Endodermal cell (in vitro differentiated cells): ENCODE measurements at places on chromosomes 1 and 21. TPM values are rescaled to one million over a fixed set of nuclear protein-coding genes. Genes with fewer than 3 reads are reported as not detected.

OR2T34 gene
- not detected in 2 replicates for total RNA-seq

SMYD3 gene
- 21.7 and 32.3 TPM in 2 replicates for total RNA-seq

CDC73 gene
- total RNA-seq = 52.6 and 53.0 TPM in 2 replicates

SPRR1B gene
- 1.1 TPM in 1 of 3 replicates, not detected in the others for total RNA-seq

OMA1 gene
- 8.9 to 23.4 TPM (median 18.4 TPM) in 3 replicates for total RNA-seq

DNA sequence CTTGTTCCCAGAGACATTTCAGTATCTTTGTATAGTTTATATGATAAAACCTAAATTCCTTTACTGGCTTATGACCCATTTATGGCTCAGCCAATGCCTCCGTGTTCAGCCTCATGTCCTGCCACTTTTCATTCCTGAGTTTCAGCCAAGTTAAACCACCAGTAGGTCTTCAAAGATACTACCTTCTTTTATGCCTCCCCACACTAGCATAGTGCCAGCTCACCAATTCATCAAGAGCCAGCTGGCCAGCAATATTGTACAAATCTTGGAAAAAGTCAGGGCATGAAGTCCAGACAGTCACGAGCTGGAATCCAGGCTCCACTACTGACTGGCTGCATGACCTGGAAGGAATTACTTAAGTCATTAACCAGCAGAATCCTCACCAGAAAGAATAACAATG is 446.0 kb downstream of the GPATCH2 start:
- no peaks in the 10 kb centered on the region for H3K4me1 ChIP-seq
- no peak overlapping the region for H3K27ac ChIP-seq
- no peaks in the 10 kb centered on the region for H3K27me3 ChIP-seq
- DNase-seq = no peak

- H3K27ac ChIP-seq = no peak overlapping the region
- DNase-seq = peak; percentile 50
- H3K36me3 ChIP-seq = peaks cover 25% of the 10 kb centered on the region
- H3K4me1 ChIP-seq = no peaks in the 10 kb centered on the region
- peaks cover 73% of the 10 kb centered on the region for H3K27me3 ChIP-seq
These were observed 26.4 kb upstream of the PPP1R15B start for GRCh38 chr1:204437796-204438570.

DNA sequence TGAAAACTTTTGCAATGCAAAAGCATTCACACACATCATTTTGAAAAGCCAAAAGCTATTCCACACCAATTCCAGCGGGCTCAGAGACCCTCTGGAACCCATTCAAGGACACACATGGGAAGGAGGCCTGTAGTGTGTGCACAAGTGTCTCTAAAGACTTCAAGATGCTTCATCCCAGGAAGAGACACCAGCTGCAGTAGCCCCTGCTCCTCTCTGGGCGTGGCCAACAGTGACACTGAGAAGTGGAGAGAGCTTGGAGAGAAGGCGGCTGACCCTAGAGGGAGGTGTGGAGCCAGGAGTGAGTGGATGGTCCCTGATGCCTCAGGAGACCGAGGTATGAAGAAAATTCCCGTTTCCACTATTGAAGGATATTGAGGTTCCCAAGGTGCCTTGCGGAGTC is 14.9 kb upstream of the TNNI1 start:
- H3K4me3 ChIP-seq = no peak overlapping the region
- no peaks in the 10 kb centered on the region for H3K36me3 ChIP-seq
- no peaks in the 10 kb centered on the region for H3K27me3 ChIP-seq
- peak; percentile 88 for DNase-seq

DNA sequence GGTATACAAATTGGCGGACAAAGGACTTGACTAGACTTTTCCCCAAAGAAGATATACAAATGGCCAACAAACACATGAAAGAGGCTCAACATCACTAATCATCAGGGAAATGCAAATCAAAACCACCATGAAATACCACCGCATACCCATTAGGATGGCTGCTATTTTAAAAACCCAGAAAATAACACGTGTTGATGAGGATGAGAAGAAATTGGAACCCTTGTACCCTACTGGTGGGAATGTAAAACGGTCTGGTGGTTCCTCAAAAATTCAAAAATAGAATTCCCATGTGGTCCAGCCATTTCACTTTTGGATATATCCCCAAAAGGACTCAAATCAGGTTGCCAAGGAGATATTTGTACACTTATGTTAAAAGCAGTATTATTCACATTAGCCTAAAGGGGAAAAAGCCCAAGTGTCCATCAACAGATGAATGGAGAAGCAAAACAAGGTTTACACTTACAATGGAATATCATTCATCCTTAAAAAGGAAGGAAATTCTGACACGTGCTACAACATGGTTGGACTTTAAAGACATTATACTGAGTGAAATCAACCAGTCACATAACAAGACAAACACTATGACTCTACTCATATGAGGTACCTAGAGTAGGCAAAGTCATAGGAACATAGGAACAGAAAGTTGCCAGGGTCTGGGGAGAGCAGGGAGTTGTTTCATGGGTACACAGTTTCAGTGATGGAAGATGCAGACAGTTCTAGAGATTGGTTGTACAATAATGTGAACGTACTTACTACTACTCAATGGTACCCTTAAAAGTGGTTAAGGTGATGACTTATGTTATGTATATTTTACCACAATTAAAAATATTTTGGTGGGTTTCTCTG is 17.0 kb downstream of the CD34 start:
- H3K36me3 ChIP-seq = no peaks in the 10 kb centered on the region
- peaks cover 18% of the 10 kb centered on the region for H3K27me3 ChIP-seq
- no peak overlapping the region for H3K4me3 ChIP-seq
- H3K27ac ChIP-seq = no peak overlapping the region

DNA sequence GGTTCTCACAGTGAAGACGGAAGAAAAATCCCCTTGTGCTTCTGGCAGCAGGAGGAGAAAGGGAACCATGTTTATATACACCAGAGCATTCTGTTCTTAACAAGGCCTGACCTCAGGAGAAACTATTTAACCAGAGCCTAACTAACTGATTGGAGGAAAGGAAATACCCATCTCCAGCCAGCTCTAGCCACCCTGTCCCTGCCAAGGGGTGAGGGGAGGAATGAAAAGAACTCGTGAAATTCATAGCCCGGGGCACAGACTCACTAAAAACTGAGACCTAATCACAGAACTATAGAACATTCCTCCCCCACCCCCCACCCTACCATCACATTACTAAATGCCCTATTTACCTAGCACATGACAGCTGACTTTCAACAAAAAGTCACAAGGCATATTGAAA is 65.0 kb downstream of the KCNH1 start:
- no peaks in the 10 kb centered on the region for H3K4me1 ChIP-seq
- no peak for DNase-seq
- H3K27ac ChIP-seq = no peak overlapping the region
- H3K27me3 ChIP-seq = no peaks in the 10 kb centered on the region
- no peaks in the 10 kb centered on the region for H3K36me3 ChIP-seq

- no peaks in the 10 kb centered on the region for H3K27me3 ChIP-seq
- no peak for DNase-seq
These were observed 61.0 kb downstream of the B3GALT5 start for GRCh38 chr21:39673736-39674135.

GRCh38 chr1:112575154-112575804 is 43.7 kb downstream of the ST7L start:
- no peak overlapping the region for H3K27ac ChIP-seq
- peaks cover 46% of the 10 kb centered on the region for H3K36me3 ChIP-seq
- H3K4me3 ChIP-seq = peak overlapping the region; percentile 10
- DNase-seq = no peak
- no peaks in the 10 kb centered on the region for H3K27me3 ChIP-seq

DNA sequence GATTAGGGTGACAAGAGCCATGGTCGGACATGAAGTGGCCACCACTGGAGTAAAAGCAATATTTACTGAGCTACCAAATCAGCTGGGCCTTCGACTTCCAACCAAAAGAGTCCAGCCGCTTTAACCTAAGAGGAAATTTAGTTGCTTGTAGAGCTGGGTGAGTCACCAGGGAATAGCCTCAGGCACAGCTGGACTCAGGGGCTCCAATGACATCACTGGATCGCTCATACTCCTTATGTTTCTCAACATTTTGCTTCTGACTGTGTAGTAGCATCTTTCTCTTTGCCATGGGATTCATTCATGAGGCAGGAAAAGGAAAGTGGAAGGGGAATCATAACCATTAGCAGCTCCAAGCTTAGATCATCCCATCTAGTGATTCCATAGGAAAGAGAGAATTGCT is 664.4 kb downstream of the MATN1 start:
- H3K4me3 ChIP-seq = no peak overlapping the region
- no peak for DNase-seq
- no peak overlapping the region for H3K27ac ChIP-seq
- H3K4me1 ChIP-seq = peaks cover 8% of the 10 kb centered on the region
- no peaks in the 10 kb centered on the region for H3K36me3 ChIP-seq
- no peaks in the 10 kb centered on the region for H3K27me3 ChIP-seq

DNA sequence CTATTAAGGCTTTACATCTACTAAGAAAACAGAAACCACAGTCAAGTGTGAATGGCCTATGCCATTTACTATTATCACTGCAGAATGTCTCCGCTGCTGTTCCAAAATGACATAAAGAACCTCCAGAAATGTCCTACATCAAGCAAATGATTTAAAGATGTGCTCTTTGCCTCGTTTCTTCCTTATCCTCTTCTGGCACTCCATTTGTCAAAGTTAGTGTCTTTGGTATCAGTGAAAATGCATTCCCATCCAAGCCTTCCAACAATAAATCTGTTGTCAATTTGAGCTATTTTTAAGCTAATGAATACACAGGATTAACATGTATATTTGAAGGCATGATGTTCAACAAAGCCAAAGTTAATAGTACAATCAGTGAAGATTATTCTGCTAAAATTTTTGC is 105.7 kb downstream of the LRRC53 start:
- H3K27me3 ChIP-seq = no peaks in the 10 kb centered on the region
- no peak overlapping the region for H3K27ac ChIP-seq
- no peak overlapping the region for H3K4me3 ChIP-seq
- no peaks in the 10 kb centered on the region for H3K4me1 ChIP-seq
- no peaks in the 10 kb centered on the region for H3K36me3 ChIP-seq

DNA sequence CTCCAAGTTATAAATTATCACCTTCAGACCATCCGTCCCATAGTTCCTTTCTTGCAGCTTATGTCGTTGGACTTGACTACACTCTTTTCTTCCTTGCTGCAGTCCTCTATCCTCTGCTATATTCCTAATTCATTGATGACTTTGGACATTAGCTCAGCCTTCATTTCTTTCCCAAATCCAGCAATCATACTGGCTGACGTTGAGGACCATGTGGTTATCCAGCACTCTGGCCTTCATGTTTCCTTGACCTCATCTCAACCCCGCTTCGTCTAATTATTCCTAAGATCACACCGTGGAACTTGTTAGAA is 27.4 kb downstream of the RAD54L start:
- no peak overlapping the region for H3K27ac ChIP-seq
- no peaks in the 10 kb centered on the region for H3K27me3 ChIP-seq
- no peak for DNase-seq
- no peak overlapping the region for H3K4me3 ChIP-seq
- H3K36me3 ChIP-seq = peaks cover 95% of the 10 kb centered on the region
- H3K4me1 ChIP-seq = no peaks in the 10 kb centered on the region

GRCh38 chr21:28083350-28083749 is 909.3 kb downstream of the LTN1 start:
- no peak overlapping the region for H3K4me3 ChIP-seq
- no peaks in the 10 kb centered on the region for H3K27me3 ChIP-seq
- H3K36me3 ChIP-seq = no peaks in the 10 kb centered on the region
- H3K27ac ChIP-seq = no peak overlapping the region
- no peak for DNase-seq
- H3K4me1 ChIP-seq = no peaks in the 10 kb centered on the region

DNA sequence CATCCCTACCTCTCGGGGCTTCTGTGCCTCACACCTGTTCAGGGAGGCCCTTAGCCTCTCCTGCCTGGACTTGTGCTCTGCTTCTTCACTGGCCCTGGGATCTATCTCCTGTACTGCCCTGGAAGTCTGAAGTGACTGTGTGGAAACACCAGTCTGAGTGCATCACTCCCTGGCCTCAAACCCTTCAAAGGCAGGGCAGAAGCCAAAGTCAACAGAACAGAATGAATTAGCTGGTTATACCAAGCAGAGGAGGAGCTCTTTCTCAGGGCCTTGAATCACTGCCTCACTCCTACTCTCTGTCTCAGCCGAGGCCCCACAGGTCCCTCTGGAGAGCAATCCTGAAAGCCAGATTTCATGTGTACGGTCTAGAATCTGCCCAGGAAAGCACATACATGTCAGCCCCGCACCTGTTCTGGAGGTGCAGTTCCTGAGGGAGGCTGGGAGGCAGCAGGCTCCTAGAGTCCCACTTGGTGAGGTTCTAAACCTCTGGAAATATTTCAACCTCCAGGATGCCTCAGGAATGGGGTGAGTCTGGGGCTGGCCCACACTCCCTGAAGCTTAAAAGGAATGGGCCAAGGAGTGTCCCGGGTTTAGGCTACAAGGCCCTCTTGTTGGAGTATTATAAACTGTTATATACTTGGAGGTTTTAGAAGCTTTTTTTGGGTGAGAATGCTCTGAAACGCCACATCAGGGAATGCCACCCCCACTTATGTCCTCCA is 98.3 kb downstream of the ABCA4 start:
- no peaks in the 10 kb centered on the region for H3K4me1 ChIP-seq
- DNase-seq = no peak
- H3K4me3 ChIP-seq = no peak overlapping the region
- H3K27me3 ChIP-seq = no peaks in the 10 kb centered on the region
- no peaks in the 10 kb centered on the region for H3K36me3 ChIP-seq

DNA sequence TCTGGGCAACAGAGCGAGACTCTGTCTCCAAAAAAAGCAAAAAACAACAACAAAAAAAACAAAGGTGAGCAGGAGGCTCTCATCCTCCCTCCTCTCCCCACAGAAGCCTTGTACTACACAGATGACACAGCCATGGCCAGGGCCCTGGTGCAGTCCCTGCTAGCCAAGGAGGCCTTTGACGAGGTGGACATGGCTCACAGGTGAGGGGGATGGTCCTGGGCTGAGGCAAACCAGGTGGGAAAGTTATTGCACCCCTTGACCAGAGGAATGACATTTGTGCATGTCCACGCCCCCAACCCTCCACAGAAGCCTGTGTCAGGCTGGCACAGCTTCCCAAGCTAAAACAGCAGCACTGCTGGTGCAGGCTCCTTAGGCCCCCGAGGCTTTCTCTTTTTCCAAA is 2.4 kb downstream of the ADPRS start:
- no peak overlapping the region for H3K4me3 ChIP-seq
- no peak overlapping the region for H3K27ac ChIP-seq
- H3K27me3 ChIP-seq = no peaks in the 10 kb centered on the region
- H3K4me1 ChIP-seq = no peaks in the 10 kb centered on the region
- DNase-seq = no peak
- H3K36me3 ChIP-seq = peaks cover 49% of the 10 kb centered on the region

DNA sequence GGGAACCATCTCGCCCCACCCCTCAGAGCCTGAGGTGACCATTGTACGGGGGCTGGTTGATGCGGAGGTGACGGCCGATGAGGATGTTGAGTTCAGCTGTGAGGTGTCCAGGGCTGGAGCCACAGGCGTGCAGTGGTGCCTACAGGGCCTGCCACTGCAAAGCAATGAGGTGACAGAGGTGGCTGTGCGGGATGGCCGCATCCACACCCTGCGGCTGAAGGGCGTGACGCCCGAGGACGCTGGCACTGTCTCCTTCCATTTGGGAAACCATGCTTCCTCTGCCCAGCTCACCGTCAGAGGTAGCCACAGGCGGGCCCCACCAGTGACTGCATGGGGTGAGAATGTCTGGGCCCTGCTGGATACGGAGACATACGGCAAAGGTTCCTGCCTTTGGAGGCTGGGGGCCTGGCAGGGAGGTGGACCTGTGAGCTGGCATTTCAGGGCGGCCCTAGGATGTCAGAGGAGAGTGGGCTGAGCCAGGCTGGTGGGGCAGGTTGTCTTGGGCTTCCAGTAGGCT is 98.5 kb downstream of the TRIM11 start:
- H3K27ac ChIP-seq = no peak overlapping the region
- no peaks in the 10 kb centered on the region for H3K4me1 ChIP-seq
- no peak overlapping the region for H3K4me3 ChIP-seq
- H3K36me3 ChIP-seq = peaks cover 2% of the 10 kb centered on the region

- H3K27me3 ChIP-seq = peaks cover 55% of the 10 kb centered on the region
- no peak overlapping the region for H3K27ac ChIP-seq
- H3K36me3 ChIP-seq = no peaks in the 10 kb centered on the region
- no peaks in the 10 kb centered on the region for H3K4me1 ChIP-seq
- DNase-seq = peak; percentile 96
- no peak overlapping the region for H3K4me3 ChIP-seq
These were observed 226.8 kb downstream of the LMX1A start for GRCh38 chr1:165129568-165130164.
